Stimulated activated CD8-positive, alpha-beta memory T cell treated with anti-CD3 and anti-CD28 coated beads, Interleukin-15, amount 100 ng/mL, for 4 hours (primary cell): ENCODE measurements at places on chromosomes 2 and 18.

- DNase-seq, result no peak
Observed at GRCh38 chr2:109312902-109313301, 183.9 kb downstream of the SH3RF3 start.

GRCh38 chr18:42183746-42184145 lies 228.7 kb downstream of the PIK3C3 start:
- no peak for DNase-seq

DNA sequence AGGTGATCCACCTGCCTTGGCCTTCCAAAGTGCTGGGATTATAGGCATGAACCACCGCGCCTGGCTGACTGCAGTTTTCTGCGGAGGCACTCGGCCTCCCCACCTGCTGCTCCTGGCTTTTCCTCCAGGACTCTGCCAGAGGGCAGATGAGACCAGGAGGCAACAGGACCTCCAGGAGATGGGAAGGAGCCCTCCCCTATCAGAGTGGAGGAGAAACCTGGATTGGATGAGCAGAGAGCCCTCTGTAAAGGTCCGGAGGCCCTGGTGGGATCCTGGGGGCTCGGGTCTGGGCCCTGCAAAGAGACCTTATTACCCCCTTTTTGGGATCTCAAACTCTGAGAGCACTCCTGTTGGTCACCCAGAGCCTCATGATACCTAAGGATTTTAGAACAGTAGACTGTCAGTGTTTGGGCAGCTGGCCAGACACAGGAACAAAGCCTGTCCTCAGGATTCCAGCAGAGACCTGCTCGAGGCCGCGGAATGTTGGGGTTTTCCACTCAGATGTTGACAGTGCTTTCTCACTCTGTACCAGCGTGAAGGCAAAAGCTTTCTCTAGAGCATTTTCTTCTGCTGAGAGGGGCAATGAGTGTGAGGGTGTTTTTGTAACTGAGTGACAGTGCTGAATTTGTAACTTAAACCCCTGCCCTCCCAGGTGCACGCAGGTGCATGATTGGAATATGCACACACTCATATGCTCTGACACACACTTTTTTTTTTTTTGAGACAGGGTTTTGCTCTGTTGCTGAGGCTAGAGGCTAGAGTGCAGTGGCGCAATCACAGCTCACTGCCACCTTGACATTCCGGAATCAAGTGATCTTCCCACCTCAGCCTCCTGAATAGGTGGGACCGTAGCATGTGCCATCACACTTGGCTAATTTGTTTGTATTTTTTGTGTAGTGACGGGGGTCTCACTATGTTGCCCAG lies 48.4 kb downstream of the NPPC start:
- no peak for DNase-seq

DNA sequence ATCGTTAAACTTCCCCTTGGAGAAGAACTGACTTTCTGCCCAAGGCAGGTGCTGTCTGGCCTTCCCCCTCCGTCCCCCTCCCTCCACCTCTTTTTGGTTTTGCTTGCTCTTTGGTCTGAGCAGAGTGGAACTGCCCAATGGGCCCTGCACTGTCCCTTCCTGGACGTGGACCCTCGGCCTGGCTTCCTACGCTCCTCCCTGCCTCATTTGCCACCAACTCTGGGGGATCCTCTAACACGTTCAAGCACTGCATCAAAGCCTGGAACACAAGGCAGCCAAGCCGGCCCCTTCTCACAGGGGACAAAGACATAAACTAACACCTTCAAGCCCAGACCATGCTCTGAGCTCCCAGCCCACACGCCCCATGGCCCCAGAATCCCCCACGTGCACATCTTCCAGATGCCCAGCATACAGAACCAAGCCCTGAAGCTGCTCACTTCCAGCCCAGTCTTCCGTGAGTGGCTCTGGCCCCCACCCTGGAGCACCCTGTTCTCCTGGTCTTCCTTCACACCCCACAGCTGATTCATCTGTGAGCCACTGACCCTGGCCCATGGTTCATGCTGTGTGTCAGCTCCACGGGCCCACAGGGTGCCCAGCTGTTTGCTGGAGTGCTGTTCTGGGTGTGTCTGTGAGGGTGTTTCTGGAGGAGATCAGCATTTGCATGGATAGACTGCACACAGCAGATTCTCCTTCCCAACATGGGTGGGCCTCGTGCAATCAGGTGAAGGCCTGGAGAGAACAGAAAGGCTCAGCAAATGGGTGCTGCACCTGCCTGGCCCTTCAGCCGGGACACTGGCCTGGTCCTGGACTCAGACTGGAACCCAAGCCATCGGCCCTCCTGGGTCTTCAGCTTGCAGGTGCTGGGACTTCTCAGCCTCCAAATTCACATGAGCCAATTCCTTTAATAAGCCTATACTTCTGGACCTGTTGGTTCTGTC lies 247.1 kb upstream of the SALL3 start:
- DNase-seq, result no peak

DNA sequence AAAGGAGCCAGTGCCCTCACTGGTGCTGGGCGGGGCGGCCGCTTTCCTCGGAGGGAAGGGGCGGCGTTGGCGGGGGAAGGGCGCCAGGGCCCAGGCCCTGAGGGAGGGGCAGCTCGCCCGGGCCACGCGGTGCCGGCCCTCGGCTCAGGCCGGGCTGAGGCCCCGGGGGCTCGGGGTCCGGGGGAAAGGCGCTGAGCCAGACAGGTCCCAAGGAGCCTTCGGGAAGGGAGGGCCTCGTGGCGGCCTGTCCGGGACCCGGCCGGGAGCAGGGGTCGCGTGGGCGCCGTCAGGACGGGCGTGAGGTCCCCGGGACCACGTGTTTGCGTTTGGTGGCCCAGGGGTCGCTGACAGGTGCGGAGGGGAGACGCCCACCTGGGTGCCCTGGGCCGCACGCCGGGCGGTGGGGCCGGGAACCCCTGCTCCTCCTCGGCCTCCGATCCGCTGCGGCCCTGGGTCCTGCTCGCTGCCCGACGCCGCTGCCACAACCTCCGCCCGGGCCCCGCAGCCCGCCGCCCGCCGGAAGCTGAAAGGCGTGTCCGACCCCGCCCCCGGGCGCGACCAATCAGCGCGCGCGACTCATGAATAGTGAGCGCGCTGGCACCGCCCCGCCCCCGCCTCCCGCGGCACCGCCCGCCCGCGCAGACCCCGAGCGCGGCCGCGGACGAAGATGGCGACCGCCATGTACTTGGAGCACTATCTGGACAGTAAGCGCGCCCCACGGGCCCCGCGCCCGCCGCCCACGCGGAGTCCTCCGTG lies at the start of gene ING5:
TSS of gene ING5 (plus strand) at position 641 of the 756 bp plus-strand sequence. CDS start at position 668, 27 bp downstream.
- DNase-seq, result peak; percentile 91

GRCh38 chr18:41922176-41922575 lies 32.9 kb upstream of the PIK3C3 start:
- no peak for DNase-seq

- DNase-seq, result no peak
Observed at GRCh38 chr2:147222506-147222905, 622.3 kb upstream of the ACVR2A start.

- DNase-seq, result no peak
Observed at GRCh38 chr2:186429104-186429503, 57.0 kb upstream of the ZC3H15 start.

GRCh38 chr2:189685540-189686229 lies 11.2 kb downstream of the ANKAR start:
- DNase-seq, result no peak

DNA sequence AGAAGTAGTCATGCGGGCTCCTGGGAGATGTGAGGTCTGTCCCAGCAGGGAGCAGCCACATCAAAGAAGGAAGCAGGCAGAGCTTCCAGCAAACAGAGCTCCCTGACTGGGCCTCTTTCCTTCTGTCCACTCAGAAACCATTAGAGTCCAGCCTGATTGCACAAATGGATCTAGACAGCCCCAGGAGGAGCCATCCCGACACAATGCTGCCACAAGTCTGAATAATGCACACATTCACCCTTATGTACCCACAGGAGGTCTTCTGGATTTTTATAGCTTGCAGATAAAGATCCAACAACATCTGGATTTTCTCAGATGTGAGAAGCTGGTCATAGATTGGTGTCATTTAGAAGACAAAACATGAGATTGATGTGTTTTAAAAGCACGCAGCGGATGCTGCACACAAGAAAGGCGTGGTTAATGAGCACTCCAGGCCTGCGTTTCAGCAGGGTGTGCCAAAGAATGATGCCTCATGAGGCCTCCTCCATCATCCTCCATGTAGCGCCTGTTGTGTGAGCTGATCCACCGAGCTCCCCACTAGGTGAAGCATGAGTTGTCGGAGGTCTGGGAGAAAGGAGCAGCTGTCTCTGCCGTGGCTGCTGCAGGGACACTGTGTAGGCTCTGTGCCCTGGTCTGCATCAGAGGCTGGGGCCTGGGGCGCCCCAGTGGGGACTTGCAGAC lies 60.6 kb downstream of the MTCL1 start:
- DNase-seq, result no peak

DNA sequence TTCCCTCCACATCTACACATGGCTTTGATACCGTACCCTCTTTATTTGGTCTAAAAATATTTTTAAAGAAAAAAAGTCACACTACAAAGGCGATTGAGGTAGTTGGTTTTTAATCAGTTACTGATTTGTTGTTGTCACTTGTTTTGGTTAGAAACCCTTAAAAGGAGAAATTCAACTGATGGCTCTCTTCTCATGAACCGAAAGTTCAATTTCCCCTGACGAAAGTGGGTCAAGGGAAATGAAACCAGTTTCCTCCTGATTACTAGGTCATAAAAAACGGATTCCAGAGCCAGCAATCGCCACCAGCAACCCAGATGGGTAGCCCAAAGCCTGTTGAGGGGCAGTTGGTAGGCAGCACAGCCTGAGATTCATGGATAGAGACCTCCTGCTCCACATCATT lies 63.2 kb downstream of the DLGAP1 start:
- DNase-seq, result no peak

DNA sequence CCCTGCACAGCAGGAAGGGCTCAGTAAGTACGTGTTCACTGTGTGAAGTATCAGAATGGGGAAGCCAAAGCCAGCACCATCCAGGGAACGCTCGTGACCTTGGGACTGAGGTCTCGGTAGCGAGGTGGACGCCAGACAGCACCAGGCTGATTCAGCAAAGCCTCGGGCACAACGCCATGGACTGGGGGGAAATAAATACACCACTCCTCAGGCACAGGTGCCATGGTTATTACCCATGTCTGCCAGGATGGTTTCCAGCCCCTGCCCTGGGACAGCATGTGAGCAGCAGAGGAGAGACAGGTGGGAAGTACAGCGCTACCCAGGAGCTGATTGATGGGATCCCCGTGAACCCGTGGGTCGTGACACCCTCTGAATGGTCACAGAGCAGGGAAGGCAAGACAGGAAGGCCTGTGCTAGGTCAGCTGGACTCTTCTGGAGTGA lies 53.0 kb downstream of the REEP1 start:
- DNase-seq, result no peak

DNA sequence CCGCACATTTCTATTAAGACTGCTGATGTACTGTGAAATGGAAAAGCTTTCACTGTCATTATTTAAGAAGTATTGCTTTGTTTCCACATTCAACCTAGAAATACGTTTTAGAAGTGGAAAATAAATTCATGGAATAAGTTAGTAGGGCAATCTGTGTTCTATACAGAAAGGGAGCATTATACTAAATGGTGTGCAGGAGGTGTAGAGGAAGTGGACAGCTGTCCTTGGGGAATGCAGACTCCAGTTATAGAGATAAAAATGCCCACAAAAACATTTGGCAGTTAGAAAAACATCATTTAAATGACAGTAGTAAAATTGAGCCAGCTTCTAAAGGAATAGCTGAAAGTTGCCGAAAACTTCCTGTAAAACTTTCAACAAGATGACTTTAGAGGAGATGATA lies 46.8 kb downstream of the PIK3C3 start:
- DNase-seq, result no peak

GRCh38 chr18:45009756-45010155 lies 329.1 kb downstream of the SETBP1 start:
- DNase-seq, result no peak

DNA sequence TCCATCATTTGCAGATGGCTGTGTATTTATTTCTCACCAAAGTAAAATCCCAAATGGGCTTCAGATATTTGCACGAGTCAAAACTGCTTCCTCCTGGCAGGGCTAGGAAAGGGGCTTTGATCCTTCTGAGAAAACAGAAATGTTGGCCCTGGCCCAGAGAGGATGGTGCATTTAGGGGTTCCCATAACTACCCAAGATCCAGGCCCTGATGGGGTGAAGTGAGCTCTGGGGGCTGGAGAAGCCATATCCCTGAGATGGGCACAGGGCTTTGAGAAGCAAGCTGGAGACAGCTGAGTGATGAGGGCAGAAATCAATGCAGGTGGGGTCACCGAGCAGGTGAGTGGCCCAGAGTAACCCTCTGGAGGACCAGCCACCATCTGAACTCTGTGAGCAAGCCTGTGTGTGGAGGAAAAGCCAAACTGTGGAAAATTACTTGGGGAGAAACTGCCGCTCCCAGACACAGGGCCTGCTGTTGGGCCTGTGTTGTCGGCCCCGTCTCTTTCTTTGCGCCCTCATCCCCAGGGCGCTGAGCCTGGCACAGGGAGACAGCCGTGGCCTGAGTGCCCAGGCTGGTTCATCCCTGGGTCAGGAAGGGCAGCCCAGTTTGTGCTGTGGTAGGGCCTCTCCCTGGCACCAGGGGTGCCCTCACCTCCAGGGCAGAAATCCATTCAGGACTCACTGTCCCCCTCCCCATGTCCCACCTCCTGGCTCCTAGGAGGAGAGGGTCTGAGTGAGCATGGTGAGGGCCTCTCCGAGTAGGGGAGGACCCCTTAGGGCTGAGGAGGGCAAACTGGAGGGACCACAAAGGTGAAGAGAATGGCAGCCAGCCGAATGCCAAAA lies 167.8 kb upstream of the HAAO start:
- no peak for DNase-seq

- no peak for DNase-seq
Observed at GRCh38 chr18:65938592-65939372, 188.0 kb downstream of the CDH7 start.

GRCh38 chr2:191173206-191173605 lies 22.4 kb upstream of the STAT4 start:
- no peak for DNase-seq

GRCh38 chr2:53629501-53629900 lies 138.1 kb upstream of the CHAC2 start:
- DNase-seq, result no peak

DNA sequence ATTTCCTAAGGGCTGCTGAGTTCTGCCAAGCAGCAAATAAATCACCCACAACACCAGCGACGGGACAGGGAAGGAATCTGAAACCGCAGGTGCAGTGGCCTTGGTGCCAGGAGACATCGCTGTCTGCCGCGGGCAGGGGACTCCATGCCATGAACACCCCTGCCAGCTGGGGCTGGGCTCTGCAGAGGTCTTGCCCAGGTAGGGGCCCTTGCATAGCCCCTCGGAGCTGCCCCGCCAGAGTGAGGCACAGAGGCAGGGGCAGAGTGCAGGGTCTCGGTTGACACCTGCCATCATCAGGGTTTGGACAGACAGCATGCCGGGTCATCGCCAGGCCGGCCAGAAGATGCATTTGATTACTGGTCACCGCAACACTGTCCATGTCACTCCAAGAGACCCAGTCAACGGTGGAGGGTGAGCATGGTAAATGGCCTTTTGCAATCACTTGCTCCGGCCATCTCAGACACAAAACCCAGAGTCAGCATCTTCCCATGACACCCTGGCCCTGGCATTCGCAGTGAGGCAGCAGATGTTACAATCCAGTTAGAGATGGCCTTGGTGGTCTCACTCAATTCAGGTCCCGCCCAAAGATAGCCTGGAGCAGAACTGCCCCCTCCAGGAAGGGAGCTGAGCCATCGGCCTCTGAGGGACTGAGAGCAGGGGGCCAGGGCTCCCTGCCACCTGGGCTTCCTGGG lies 255.4 kb downstream of the NDUFA10 start:
- no peak for DNase-seq
